ENCODE measurements at places on chromosomes 2 and 18.

- no peak for DNase-seq
Measured at GRCh38 chr2:218437969-218438368, 19.0 kb downstream of the VIL1 start.

GRCh38 chr2:113886479-113887008 lies 3.3 kb upstream of the ACTR3 start:
- no peak for DNase-seq

GRCh38 chr18:5317186-5317585 lies 21.7 kb upstream of the ZBTB14 start:
- DNase-seq, result no peak

GRCh38 chr18:12423820-12424219 lies 16.1 kb downstream of the PRELID3A start:
- no peak for DNase-seq

- DNase-seq, result no peak
Measured at GRCh38 chr2:20957788-20958525, 85.9 kb downstream of the APOB start.

DNA sequence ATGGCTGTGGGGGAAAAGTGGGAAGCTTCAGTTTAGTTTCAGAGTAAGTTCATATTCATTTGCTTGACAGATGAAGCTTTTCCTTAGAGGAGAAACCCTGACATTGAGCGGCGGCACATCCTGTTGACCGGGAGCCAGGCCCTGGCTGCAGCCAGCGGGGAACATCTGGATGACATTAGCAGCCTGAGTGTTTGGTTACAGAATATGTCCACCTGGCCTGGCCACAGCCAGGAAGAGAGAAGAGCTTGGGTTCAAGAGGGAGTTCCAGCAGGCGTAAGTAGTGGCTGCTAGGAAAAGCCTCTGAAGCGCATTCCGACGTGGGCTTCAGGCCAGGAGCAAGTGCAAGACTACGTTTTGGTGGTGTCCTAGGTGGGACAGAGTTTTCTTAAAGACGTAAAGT lies 144.9 kb upstream of the MYCN start:
- DNase-seq, result no peak
